ENCODE measurements at places on chromosomes 12 and 14. TPM values are rescaled to one million over a fixed set of nuclear protein-coding genes. Genes with fewer than 3 reads are reported as not detected.
A peak's percentile ranks its signal among the peaks of the same experiment; 100 is the strongest.

- H3K4me3 ChIP-seq: no peak overlapping the region
- no peaks in the 10 kb centered on the region for H3K36me3 ChIP-seq
- H3K27ac ChIP-seq: no peak overlapping the region
- no peak for DNase-seq
Observed at GRCh38 chr12:46920499-46920898, 94.7 kb upstream of the SLC38A4 start.

Gene SLC10A1
- total RNA-seq: not detected

DNA sequence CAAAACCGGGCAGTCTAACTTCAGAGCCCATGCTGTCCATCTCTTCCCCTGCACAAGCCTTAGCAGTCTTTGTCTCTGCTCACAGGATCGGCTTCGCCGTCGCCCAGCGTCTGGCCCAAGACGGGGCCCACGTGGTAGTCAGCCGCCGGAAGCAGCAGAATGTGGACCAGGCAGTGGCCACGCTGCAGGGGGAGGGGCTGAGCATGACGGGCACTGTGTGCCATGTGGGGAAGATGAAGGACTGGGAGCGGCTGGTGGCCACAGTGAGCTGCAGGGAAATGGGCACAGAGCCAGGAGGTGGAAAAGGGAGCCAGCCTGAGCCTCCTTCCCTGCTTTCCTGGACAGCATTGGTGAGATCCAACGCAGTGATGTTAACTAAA is 14.2 kb upstream of the CARMIL3 start:
- no peak for DNase-seq
- no peak overlapping the region for H3K4me3 ChIP-seq
- H3K36me3 ChIP-seq: peaks cover 2% of the 10 kb centered on the region
- peaks cover 20% of the 10 kb centered on the region for H3K4me1 ChIP-seq
- peaks cover 9% of the 10 kb centered on the region for H3K27me3 ChIP-seq
- no peak overlapping the region for H3K27ac ChIP-seq

Gene RPL10L
- not detected for total RNA-seq

DNA sequence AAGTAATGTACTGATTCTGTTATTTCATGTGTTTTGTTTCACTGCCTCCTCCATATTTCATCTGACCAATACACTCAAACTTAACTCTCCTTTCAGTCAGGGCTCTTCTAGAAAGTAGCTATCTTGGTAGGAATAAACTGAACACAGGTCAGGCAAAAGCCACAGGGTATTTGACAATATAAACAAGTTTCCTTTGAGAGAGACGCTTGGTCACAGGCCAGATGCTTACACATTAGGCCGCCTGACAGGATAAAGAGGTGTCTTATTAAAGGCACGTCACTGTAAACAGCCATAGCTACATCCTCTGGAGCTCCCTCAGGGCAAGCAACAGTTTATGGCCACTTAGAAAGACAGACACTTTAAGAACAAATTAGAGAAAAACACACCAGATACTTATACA is 607.5 kb downstream of the SLC6A15 start:
- H3K27me3 ChIP-seq: no peaks in the 10 kb centered on the region
- H3K4me1 ChIP-seq: no peaks in the 10 kb centered on the region
- DNase-seq: no peak
- H3K27ac ChIP-seq: no peak overlapping the region
- no peaks in the 10 kb centered on the region for H3K36me3 ChIP-seq

DNA sequence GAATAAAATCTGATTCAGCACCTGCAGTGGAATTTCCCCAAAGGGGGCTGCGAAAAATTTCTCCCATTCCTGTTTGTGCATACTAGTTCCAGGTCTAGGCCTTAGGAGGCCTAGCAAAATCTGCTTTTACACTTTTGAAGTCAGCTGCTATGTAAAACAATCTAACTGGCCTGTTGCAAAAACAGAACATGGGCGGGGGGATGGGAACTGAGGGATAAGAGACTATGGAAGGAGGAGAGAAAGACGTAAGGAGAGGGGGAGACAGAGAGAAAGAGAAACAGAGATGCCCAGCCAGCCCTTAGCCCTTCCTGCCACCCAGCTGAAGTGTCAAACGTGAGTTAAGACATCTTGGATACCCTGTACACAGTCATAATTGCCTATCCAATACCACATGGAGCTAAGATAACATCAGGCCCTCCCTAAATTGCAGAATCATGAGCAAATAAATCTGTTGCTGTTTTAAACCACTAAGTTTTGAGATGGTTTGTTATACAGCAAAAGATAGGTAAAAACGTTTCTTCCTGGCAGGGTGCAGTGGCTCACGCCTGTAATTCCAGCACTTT is 45.6 kb downstream of the SPTLC2 start:
- no peaks in the 10 kb centered on the region for H3K27me3 ChIP-seq
- peaks cover 50% of the 10 kb centered on the region for H3K36me3 ChIP-seq
- no peak for DNase-seq

DNA sequence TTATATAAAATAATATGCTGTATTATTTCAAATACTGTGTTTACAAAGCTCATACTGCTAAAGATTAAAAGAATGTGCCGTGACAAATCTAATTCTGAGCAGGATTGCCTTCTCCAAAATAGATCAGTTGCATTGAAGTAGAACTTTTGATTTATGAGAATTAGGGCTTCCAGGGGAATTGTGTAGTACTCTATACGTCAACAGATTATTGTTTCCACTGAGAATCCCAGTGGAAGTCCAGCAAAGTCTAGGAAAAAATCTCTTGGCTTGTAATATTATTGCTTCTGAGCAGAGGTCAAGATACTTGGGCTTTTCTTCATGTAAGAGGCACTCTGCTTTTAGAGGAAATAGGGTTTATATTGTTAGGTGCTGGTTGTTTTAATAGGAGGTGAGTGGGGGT is 133.9 kb downstream of the TRHDE start:
- H3K36me3 ChIP-seq: no peaks in the 10 kb centered on the region
- no peak overlapping the region for H3K27ac ChIP-seq
- H3K4me1 ChIP-seq: no peaks in the 10 kb centered on the region

- no peak overlapping the region for H3K4me3 ChIP-seq
- no peaks in the 10 kb centered on the region for H3K36me3 ChIP-seq
- peaks cover 32% of the 10 kb centered on the region for H3K4me1 ChIP-seq
- H3K27ac ChIP-seq: peak overlapping the region; percentile 66
Observed at GRCh38 chr14:21987937-21988336, 314.3 kb upstream of the OR4E1 start.

Gene SLCO1B1
- total RNA-seq: not detected

GRCh38 chr12:112524676-112525425 is 106.1 kb downstream of the PTPN11 start:
- no peak overlapping the region for H3K4me3 ChIP-seq
- no peaks in the 10 kb centered on the region for H3K4me1 ChIP-seq
- H3K27me3 ChIP-seq: no peaks in the 10 kb centered on the region
- no peaks in the 10 kb centered on the region for H3K36me3 ChIP-seq

GRCh38 chr12:117538032-117538690 is 176.7 kb upstream of the NOS1 start:
- no peaks in the 10 kb centered on the region for H3K36me3 ChIP-seq
- no peaks in the 10 kb centered on the region for H3K27me3 ChIP-seq
- no peak overlapping the region for H3K4me3 ChIP-seq
- no peak for DNase-seq
- no peak overlapping the region for H3K27ac ChIP-seq

DNA sequence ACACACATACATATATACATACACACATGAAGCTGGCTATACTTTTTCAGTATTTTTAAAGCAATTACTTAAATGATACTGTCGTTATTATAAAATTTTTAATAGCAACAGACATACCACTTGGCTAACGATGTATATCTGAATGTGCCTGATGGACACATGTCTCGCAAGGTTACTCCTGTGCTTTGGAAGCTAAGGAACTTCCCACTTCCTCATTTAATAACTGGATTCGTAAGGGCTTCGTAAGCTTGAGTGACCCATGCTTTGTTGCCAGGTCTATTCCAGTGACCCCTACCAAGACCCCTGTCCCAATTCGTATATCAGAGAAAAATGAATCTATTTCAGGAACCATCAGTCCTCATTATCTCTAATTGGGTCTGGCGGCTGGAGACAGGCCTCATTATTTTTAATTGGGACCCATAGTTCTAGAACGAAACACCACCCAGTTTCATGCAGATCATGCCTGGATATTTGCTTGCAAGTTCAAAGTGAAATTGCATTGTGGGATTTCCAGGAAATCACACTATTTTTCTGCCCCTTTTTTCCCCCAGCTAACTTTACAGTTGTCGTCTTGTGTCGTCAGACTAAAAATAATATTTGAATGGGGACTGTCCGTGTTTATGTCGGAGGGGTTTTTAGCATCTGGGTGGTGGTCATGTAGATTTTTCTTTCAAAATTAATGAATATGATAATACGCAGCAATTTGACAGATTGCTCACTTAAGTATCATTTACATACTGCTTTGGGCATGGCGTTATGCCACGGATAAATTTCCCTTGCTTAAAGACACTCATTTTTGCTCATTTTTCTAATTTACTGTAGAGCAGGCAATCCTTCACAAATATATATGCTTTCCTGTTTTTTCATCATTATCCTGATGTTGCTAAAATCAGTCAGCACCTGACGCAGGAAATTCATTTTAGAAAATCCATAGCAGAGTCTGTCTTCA is 17.1 kb upstream of the MYO1H start:
- no peak for DNase-seq
- no peaks in the 10 kb centered on the region for H3K4me1 ChIP-seq
- no peaks in the 10 kb centered on the region for H3K36me3 ChIP-seq

- H3K27ac ChIP-seq: no peak overlapping the region
- H3K4me1 ChIP-seq: peaks cover 22% of the 10 kb centered on the region
- no peaks in the 10 kb centered on the region for H3K36me3 ChIP-seq
- peaks cover 9% of the 10 kb centered on the region for H3K27me3 ChIP-seq
- no peak overlapping the region for H3K4me3 ChIP-seq
Observed at GRCh38 chr12:68336889-68337303, 4.7 kb upstream of the MDM1 start.

Gene IL26
- total RNA-seq: not detected

Gene TAS2R30
- 3.5 TPM for total RNA-seq

DNA sequence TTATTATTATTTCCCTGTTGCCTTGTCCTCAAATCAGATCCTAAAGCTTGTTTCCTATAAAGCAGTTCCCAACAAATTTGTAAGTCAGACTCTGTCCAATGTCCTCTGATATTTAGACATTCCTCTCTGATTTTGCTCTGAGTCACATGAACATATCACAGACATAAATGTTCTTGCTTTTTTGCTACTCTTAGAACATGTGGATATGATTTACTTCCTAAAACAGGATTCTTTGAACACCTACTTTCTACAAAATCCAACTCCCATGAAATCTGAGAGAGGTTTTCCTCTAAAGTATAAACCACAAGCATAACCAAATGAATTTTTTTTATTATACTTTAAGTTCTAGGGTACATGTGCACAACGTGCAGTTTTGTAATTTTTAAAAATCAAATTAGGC is 181.3 kb upstream of the SLC38A2 start:
- H3K27ac ChIP-seq: no peak overlapping the region
- peaks cover 28% of the 10 kb centered on the region for H3K4me1 ChIP-seq
- H3K36me3 ChIP-seq: peaks cover 27% of the 10 kb centered on the region
- H3K4me3 ChIP-seq: no peak overlapping the region
- H3K27me3 ChIP-seq: no peaks in the 10 kb centered on the region

DNA sequence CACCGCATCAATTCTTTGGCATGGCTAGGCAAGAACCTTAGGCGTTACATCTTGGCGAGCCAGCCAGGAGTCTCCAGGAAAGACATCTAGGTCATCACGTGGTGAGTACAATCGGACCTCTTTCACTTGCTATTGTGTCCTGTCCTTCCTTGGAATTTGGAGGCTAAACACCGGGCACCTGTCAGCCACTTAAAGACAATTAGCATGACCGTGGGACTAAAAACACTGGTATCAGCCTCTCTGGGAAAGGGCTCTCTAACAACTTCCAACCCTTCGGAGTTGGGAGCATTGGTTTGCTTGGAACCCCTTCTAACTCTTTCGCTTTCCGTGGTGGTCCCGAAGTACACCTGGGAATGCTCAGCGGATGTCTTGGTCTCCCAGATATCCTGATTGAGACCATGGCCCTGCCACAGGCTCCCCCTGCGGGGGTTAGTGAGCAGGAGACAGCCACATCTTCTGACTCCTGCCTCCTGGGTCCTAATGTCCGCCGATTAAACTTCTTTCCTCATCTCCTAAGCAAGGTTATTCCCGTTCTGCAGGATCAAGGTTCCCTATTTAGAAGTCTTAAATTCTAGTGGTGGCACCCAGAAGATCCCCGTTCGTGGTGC is 971.7 kb downstream of the FSCB start:
- no peak overlapping the region for H3K4me3 ChIP-seq
- H3K27me3 ChIP-seq: no peaks in the 10 kb centered on the region
- H3K36me3 ChIP-seq: no peaks in the 10 kb centered on the region

DNA sequence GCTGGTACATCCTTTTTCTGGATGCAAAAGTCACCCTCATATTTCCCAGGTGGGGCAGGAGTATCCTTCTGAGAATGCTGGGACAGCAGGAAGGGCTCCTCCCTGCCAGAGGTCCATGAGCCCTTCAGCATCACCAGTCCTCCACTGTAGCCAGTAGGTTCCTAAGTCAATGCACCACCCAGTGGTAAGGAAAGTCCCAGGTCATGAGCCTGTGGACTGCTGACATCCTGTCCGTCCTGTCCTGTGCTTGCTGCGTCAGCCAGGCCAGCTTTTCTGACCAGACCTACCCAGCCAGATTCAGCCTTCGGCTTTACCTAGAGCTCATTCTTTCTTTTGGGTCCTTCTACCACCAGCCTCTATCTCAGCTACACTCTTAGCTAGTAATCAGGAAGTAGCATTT is 23.0 kb upstream of the ACTN1 start:
- H3K27ac ChIP-seq: no peak overlapping the region
- peaks cover 5% of the 10 kb centered on the region for H3K27me3 ChIP-seq
- no peaks in the 10 kb centered on the region for H3K36me3 ChIP-seq
- peaks cover 8% of the 10 kb centered on the region for H3K4me1 ChIP-seq
- DNase-seq: no peak

DNA sequence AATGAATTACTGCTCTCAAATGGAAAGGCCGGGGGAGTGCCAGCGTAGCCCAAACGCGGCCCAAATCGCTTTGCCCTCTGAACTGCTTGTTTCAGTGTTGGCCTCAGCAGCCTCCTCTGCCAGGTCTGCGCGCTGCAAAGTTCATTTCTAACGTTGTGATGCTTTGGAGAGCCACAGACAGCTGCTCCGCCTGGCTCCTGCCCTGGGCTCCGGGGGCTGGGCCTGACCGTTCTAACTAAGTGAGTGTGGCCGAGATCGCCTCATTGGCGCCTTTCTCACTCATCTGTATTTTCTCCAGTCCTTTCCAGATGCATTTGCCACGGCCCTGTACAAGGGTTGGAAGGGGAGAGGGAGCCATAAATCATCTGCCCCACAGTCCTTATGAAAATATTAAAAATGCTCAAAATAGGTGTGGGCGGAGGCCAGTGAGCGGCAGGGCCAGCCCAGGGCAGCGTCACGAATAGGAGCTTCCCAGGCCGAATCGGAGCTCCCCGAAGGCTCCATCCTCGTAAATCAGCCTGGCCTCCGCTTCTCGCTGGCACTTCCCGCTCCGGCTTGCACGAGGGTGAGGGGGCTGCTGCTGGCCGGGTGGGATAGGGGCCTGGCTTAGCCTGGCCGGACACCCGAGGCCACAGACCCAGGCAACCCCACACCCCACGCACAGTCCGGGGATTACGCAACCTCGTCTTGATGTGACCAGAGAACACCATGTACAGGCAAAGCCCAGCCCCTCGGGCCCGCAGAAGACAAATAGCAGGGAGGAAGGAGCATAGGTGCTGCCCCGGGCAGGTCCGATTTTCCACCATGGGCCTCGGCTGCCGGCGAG is 196.6 kb upstream of the DIO3 start:
- peaks cover 5% of the 10 kb centered on the region for H3K27me3 ChIP-seq
- H3K27ac ChIP-seq: no peak overlapping the region
- peak; percentile 7 for DNase-seq
- no peak overlapping the region for H3K4me3 ChIP-seq
- H3K4me1 ChIP-seq: no peaks in the 10 kb centered on the region

Gene LRP1-AS
- total RNA-seq: not detected

Gene PTPRQ
- not detected for total RNA-seq

Gene CAPZA3
- total RNA-seq: not detected
